ENCODE measurements at places on chromosomes 2 and 18.

DNA sequence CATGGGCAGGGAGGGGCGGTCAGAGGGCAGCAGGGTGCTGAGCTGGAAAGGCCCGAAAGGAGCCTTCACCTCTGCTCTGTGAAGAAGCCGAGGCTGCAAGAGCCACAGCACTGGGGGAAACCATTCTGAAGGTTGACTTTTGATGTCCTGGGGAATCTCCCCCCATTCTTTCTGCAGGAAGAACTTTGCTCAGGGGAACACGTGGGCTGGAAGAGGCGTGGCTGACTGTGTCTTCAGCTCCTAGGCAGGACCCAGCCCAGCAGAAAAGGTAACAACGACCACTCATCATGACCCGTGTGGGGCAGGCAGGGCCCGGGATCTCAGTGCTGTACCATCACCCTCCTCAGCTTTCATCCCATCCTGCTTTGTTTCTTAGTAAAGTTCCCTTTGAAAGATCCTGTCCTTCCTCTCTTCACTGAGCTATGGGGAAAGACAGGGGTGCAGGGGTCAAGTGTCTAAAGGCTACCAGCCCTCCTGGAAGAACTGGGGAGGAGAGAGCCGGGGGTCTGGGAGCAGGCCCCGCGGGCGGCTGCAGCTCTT, 312.7 kb downstream of the CELF4 start:
- peaks cover 4% of the 10 kb centered on the region for H3K4me1 ChIP-seq
- no peaks in the 10 kb centered on the region for H3K36me3 ChIP-seq
- peak overlapping the region; percentile 15 for H3K4me3 ChIP-seq
- H3K27ac ChIP-seq = no peak overlapping the region
- DNase-seq = no peak
- peaks cover 59% of the 10 kb centered on the region for H3K27me3 ChIP-seq

DNA sequence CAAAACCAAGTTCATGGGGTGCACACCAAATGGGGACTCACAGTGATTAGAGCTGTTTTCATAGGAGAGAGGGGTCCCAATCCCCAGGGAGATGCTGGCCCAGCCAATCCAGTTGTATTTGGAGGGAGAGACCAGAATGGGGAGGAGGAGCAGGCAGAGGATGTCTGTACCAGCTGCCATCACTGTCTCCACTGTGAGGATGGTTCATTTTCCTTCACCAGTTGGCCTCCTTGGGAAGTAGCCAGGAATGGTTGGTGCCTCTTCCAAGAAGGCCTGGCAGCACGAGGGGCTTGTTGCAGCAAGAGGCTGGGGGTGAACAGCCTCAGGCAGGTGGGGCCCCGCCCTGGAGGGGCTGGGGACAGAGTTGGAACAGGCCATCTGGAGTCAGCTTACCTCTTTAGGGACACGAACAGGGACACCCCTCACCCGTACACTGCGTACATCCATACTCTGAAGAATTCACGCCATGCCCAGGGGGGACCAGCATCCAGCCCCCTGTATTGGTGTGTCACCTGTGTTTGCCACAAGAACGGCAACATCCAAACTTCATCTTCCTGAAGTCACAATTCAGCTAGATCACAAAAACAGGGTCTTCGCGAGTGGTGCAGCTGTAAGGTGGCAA, 161.7 kb upstream of the ZNF236 start:
- no peak for DNase-seq
- no peak overlapping the region for H3K27ac ChIP-seq
- no peak overlapping the region for H3K4me3 ChIP-seq
- H3K27me3 ChIP-seq = peaks cover 21% of the 10 kb centered on the region
- H3K4me1 ChIP-seq = peaks cover 17% of the 10 kb centered on the region
- no peaks in the 10 kb centered on the region for H3K36me3 ChIP-seq

DNA sequence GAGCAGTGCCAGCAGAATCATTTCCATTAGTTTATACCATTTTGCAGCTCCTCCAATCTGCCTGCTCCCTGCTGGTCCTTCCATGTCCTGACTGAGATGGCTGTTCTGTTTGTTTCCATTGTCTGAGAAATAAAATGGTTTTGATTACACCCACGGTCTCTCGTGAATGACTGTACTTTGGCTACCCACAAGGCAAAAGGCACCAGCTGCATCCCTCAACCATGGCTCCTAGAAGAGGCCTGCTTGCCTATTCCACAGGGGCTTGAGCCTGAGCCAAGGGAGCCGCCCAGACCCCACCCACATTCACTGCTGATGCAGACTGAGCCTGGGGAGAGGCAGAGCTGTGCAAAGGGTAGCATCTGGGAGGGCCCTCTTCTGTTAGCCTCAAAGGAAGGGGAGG, 31.2 kb downstream of the MARCHF4 start:
- H3K27me3 ChIP-seq = no peaks in the 10 kb centered on the region
- H3K4me1 ChIP-seq = peaks cover 5% of the 10 kb centered on the region
- no peak overlapping the region for H3K4me3 ChIP-seq
- H3K36me3 ChIP-seq = peaks cover 4% of the 10 kb centered on the region
- no peak for DNase-seq

DNA sequence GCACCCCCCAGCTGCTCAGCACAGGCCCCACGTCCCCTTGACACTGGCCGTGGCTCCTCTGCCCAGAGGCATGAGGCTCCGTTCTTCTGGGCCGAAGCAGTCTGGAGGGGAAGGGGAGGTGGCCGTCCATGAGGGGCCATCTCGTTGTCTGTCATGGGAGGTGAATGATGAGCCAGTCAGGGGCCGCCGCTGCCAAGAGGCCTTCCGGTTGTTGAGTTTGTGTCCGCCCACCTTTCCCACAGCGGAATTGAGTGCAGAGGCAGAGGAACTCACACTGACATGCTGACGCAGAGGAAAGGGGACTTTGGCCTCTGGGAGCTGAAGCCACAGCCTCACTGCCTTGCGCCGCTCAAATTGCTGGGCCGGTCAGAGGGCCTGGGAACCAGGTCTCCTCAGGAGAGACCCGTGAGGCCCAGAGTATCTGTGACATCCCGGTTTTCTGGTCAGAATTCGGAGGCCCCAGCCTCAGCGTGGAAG, 268.4 kb downstream of the ATAD2B start:
- H3K27me3 ChIP-seq = peaks cover 17% of the 10 kb centered on the region
- no peaks in the 10 kb centered on the region for H3K36me3 ChIP-seq
- H3K27ac ChIP-seq = no peak overlapping the region
- no peak overlapping the region for H3K4me3 ChIP-seq

GRCh38 chr18:5303636-5304035, 8.1 kb upstream of the ZBTB14 start:
- no peak overlapping the region for H3K27ac ChIP-seq
- H3K36me3 ChIP-seq = no peaks in the 10 kb centered on the region
- H3K27me3 ChIP-seq = peaks cover 33% of the 10 kb centered on the region
- no peak overlapping the region for H3K4me3 ChIP-seq
- DNase-seq = no peak

GRCh38 chr18:48922226-48922800, 28.5 kb downstream of the SMAD7 start:
- DNase-seq = no peak
- no peaks in the 10 kb centered on the region for H3K27me3 ChIP-seq
- peaks cover 68% of the 10 kb centered on the region for H3K4me1 ChIP-seq

All from effector memory CD8-positive, alpha-beta T cell (primary cell).